ENCODE measurements at places on chromosomes 7 and 10.

GRCh38 chr7:132537456-132538145 lies 38.7 kb downstream of the PLXNA4 start:
- no peak for DNase-seq

DNA sequence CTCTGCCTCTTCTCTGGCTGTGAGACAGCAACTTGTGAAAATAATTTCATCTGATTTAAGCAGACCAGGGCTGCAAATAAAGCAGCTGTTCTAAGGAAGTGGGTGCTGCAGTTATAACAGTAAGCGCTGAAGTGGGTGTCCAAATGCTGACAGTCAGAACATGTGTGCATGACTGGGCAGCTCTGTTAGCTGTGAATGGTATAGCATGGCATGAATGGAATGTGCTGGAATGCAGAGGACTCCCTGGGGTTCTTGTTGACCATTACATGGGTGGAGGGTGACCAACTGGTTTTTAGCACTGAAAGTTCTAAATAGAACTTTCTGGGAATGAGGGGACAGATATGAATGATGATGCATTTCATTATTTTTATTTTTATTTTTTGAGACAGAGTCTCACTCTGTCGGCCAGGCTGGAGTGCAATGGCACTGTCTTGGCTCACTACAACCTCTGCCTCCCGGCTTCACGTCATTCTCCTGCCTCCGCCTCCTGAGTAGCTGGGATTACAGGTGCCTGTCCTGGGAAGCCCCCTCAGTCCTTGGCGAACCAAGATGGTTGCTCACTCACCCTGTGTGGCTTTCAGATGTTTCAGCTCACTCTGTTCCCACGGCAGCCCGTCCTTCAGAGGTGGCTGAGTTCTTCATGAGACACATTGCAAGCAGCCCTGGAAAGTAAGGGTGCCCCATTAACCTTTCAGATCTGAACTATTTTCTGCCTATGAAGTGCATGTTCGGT lies 319.8 kb upstream of the PHYHIPL start:
- DNase-seq = no peak

DNA sequence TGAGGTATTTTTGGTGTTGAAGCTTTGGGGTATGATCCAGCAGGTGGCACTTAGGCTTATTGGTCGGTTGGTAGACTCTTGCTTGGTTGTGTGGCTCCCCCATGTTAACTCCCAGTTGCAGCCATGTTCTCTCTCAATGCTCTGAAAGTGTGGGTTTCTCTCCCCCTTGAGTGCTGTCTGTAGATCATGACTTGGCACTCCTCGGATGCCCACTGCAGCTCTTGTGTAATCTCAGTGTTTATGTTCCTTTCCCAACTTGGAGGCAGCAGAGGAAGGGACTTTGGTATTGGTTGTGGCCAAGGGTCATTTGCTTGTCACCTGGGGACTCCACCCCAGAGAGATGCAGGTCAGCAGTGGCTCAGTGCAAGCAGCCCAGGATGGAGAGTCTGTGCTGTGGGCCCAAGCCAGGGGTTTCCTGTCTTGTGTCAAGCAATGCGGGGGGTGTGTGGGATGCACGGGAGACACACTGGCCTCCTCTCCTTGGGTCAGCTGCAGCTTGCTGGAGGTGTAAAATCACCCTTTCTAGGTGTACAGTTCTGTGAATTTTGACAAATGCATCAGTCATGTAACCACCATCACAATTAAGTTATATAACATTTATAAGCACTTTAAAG lies 36.9 kb downstream of the PIK3CG start:
- no peak for DNase-seq

DNA sequence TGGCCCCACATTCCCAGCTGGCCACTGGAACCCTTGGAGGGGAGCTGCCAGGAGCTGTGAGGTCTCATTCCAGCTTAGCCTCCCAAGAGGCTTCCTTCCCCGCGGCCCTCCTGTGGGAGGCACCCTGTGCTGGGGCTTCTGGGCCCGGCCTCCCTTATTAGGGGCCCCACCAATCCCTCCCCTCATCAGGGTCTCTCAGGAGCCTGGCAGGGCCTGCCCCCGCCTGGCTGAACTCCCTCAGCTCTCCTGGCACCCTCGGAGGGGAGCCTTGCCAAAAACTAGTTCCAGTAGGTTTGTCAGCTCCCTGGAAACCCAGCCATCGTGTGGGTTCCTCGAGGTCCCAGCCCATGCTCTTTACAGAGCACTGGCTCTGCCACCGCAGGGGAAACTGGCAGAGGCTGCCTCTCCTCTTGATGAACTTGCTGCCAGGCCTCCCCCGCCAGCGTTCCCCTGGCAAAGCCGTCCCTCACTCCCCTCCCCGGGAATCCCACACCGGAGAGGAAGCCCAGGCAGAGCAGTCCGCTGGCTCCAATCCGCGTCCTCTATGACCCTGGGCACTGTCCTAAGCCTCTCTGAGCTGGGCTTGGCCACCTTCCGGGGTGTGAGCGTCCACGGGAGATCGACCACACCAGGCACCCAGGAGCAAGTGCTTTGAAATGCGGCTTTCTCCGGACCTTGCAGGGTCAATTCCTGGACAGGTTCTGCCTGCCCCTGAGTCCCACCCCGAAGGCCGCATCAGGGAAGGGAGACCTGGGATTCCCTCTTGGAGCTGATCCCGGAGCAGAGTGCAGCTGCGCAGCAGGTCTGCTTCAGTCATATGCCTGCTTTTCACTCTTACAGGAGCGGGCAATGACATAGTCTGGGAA lies 139.8 kb downstream of the ARHGAP22 start:
- no peak for DNase-seq

- DNase-seq = no peak
Measured at GRCh38 chr7:988426-988911, 5.5 kb downstream of the CYP2W1 start.

DNA sequence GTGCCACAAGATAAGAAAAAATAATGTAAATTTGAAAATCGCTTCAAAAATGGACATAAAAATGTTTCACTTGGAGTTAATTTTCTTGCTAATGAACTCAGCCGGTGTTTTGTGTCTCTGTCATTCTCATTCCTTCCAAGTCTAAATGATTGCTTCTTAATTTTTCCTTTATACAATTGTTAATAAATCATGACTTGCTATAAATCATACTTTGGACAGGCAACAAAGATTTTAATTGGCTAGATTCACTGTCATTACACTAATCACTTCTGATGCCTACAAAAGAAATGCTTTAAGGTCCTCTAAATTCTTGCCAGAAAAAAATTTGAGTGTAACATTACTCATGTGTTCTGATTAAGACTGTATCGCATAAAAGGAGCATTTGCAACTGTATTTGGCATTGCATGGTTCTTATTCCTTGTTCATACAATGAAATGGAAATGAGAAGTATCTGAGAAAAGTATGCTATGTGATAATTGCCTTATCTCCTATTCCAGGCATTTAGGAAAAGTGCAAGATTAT lies 239.5 kb upstream of the DKK1 start:
- DNase-seq = no peak

- no peak for DNase-seq
Measured at GRCh38 chr7:20484356-20484755, 131.1 kb upstream of the ABCB5 start.

- no peak for DNase-seq
Measured at GRCh38 chr10:28130267-28130666, 131.4 kb upstream of the ODAD2 start.

GRCh38 chr7:4883033-4883371 lies 514 bp downstream of the RADIL start:
- no peak for DNase-seq

- DNase-seq = no peak
Measured at GRCh38 chr10:102668326-102669107, 24.2 kb downstream of the TRIM8 start.

DNA sequence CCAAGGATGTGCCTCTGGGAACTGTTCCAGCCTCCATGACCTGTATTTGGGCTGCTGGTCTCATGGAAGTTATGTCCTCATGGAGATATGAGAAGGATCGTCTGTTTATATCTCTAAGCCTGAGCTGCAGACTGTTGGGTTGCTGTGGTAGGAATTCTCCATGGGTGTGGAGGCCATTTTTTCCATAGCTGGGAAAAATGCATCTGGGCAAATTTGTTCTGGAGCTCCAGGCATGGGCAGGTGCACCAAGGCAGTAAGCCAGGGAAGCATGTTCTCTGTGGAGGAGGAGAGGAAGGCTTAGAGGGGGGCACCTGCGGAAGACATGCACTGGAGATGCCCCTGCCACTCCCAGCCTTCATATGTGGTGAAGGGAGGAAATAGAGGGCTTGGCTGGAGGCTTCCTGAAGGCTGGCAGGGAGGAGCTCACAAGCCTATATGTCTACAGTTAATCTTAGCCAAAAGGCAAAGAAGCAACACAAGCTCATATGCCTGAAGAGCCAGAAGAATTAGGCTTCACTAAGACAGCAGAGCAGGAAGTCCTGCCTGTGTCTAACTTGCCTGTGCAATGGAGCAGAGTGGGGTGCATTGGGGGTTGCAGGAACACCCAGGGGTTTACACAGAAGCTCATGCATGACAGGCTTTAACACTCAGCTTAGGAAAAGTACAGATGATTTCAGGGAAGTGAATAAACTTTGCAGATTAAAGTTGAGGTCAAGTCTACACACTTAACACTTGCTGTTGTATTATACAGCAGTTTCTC lies 35.1 kb upstream of the CXCL12 start:
- DNase-seq = no peak

- no peak for DNase-seq
Measured at GRCh38 chr7:151125470-151125845, 39.2 kb downstream of the AGAP3 start.

DNA sequence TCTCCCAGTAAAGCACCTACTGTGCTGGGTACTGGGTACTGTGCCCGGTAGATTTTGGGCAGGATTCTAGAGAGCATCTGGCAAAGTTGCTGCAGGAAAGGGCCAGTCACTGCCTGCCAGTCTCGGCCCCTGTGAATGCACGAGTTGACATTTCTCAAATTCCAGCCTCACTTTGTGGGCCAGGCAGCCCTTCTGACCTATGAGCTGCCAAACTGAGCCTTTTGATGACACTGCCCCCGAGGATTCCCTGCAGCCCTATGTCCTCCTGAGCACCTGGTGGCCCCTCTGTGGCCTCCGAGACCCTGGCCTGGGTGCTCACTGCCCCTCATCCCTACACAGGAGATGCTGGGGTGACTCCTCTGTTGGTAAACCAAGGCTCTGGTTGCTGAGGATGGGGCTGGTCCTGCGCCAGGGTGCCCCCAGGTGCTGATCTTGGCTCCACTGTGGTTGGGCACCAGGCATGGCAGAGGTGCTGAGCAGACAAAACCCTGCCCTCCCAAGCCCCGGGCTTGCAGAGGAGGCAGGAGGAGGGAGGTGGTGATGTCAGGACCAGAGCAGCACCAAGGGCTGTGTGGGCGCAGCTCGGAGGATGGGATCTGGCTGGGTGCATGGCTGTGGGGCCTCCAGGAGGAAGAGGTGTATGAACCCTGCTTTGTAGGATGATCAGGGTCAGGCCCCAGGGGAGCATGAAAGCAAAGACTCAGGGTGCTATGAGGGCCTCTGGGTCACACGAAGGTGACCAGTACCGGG lies 16.2 kb downstream of the LHPP start:
- DNase-seq = no peak

- DNase-seq = no peak
Measured at GRCh38 chr7:104135760-104136558, 71.9 kb downstream of the ORC5 start.

- DNase-seq = no peak
Measured at GRCh38 chr10:77201135-77202106, 436.2 kb downstream of the KCNMA1 start.

DNA sequence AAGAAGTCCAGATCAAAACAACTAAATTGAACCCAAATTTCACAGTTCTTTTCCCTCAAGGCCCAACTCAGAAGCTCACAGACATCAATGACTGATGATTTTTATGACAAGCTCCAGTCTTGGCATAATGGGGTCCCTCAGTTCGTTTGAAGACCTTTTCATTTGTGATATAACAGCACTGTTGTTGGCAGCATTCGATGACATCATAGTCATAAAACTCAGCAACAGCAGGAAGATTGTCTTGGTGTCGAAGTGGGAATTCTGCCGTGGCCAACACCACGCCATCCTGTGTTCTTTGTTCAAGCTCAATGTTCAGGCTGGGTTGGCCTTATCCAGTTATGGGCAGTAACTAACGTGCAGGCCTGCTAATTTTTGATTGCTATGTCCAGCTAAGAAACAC lies 261.7 kb downstream of the C7orf25 start:
- DNase-seq = no peak

- no peak for DNase-seq
Measured at GRCh38 chr10:72540193-72540807, 85.6 kb downstream of the MICU1 start.

GRCh38 chr10:86350897-86351296 lies 15.7 kb downstream of the GRID1 start:
- DNase-seq = no peak

GRCh38 chr7:105647591-105647990 lies 66.3 kb upstream of the EFCAB10 start:
- DNase-seq = no peak

GRCh38 chr10:90363799-90364483 lies 493.9 kb downstream of the HTR7 start:
- DNase-seq = no peak

DNA sequence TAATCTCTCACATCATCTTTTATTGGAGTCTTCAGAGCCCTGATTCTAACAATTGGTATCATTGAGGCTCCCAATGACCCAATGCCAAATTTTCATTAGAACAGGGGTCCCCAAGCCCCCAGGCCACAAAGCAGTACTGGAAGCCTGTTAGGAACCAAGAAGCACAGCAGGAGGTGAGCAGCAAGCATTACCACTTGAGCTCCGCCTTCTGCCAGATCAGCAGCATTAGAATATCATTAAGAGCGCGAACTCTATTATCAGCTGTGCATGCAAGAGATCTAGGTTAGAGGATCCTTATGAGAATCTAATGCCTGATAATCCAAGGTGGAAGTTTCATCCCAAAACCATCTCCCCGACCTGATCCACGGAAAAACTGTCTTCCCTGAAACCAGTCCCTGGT lies 23.1 kb downstream of the KIF5B start:
- no peak for DNase-seq

GRCh38 chr10:11856678-11857077 lies 33.5 kb downstream of the PROSER2 start:
- DNase-seq = no peak

DNA sequence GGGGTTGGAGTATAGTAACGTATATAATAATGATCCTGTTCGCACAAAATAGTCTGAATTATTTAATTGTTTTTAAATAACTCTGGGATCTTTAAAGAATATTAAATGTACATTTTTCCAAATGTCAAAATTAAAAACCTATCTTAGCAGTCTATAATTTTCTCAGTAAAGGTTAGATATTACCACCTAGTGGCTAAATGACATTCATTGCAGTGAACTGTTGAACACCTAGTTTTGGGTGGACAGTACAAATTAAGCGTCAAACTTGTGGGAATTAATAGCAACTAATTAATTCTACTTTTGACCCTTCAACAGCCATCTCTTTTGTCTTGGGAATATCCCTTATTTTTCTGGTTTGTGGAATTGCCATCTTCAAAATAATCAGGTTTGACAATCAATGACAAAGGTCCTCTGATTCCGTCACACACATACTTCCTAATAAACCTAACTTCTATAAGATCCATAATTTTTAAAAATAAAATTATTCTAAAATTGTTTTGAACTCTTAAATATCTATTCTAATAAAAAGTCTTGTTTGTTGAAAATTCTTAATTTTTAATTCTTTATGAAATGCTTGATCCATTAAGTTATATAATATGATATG lies 165.7 kb downstream of the SEMA3D start:
- DNase-seq = no peak

DNA sequence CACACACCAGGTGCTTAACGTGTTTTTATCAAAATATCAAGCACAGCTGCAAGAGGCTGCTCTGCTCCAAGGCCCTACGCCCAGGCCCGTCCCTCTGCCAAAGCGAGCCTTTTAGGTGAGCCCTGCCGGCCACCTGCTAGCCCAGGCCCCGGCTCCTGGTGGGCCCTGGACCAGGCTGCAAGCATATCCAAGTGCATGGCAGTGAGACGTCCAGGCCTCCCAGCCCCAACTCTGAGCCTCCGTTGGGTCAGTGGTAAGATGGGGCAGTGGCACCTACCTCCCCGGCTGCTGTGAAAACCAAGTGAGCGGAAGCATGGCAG lies 136.2 kb downstream of the LHPP start:
- no peak for DNase-seq
